ENCODE measurements at places on chromosomes 3 and 15. TPM values are rescaled to one million over a fixed set of nuclear protein-coding genes. Genes with fewer than 3 reads are reported as not detected.

DNA sequence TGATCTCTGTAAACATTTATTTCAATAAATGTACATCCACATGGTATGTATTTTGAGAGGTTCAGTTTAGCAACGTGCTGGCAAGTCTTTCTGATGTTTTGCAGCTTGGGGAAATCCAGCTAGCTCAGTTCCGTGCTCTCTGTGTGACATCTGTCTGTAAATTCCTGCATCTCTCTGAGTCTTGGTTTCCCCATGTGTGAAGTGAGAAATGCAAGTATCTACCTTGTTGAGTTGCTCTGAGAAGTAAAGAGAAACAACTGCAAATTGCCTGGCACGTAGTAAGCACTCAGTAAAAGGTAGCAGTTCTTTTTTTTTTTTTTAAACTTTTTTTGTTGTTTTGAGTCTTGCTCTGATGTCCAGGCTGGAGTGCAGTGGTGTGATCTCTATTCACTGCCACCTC lies 30.2 kb upstream of the MORF4L1 start:
- DNase-seq = no peak

- no peak for DNase-seq
Observed at GRCh38 chr15:82995938-82996337, 9.9 kb downstream of the RAMAC start.

TMCO5A gene
- total RNA-seq = not detected

KLF15 gene
- 0.41 TPM for total RNA-seq

CTXN2 gene
- not detected for total RNA-seq

DNA sequence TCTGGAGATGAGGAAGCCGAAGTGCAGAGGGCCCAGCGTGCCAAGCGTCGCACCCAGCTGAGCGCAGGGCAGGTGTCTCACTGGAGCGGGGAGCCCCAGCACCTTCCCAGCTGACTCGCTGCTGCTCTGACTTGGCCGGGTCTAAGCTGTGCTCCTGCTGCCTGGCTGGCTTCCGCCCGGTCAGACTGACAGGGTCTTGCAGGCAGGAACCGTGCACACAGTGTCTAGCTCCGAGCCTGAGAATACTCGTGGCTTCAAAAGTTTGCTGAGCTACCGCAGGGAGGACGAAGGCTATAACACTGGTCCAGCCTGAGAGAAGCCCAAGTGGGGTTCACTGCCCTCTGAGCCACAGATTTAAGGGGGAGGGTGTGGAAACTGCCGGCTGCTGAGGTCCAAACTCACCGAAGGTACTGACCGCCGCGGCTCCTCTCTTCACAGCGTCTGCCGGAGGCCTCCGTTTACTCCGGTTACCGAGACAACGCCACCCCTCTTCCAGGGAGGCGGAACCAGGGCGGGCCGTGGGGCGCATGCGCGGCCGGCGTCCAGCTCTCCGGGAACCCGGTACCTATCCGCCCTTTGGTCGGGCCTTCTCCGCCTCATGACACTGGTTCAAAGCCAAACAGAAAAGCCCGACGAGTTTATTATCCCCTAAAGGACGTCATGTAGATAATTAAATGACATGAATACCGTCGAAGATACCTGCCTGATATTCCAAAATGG lies at the start of gene CFAP44:
Gene CFAP44, minus strand, starts transcription at position 443 of the 720 bp plus-strand sequence. CDS start 7,829 bp downstream, outside the sequence.
- DNase-seq = peak; percentile 73

DNA sequence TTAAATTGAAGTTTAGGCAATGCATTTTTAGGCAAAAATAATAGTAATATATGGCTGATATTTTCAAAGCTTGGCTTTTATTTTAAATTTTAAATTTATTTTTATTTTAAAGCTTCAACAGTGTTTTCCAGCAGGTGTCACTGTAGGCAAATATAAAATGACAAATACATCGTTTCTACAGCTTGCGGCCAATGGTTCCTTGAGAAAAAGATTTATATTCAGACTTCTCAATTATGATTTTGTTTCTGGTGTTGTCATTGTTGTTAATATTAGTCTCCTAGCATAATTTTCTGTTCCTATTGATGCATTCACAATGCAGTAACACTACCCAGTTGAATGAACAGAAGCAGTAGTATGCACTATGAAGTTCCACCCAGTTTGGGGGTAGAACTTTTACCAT lies 220.7 kb upstream of the DNAJC19 start:
- DNase-seq = no peak

TAGLN3 gene
- 0.48 TPM for total RNA-seq

GRCh38 chr3:125608419-125608818 lies 13.1 kb upstream of the OSBPL11 start:
- no peak for DNase-seq

DNA sequence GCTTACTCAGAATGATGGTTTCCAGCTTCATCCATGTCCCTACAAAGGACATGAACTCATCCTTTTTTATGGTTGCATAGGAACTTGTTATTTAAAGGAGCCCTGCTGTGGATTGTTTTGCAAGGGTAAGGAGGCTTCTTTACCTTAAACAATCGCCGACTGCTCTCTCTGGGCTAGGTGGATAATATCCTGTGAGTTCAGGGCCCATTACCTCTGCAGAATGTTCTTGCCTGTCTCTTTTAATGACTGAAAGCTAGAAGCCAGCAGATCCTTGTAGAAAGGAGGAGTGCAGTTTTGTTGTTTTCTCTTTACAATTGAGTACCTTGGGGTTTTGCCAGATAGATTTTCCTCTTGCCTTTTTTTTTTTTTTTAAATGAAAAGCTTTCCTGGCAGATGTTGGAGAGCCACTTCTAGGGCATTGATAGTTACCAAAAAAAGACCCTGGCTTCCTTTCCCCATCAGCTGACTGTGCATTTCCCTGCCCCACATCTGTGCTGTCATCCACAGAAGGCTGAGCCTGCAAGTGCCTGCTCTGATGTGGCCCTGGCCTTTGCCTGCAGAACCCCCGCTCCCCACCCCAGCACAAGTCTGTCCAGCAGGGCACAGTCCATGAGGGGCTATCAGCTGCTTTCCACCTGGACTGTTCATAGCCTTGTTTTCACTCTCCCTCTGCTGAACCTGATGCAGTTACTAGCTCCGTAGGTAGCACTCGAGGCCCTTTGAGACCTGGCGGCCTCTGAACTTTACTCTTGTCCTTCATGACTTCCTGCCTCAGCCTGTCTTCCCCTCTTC lies 113.1 kb downstream of the CHCHD6 start:
- no peak for DNase-seq

GRCh38 chr3:88398581-88398980 lies 248.8 kb downstream of the C3orf38 start:
- no peak for DNase-seq

MFGE8 gene
- total RNA-seq = 33.1 TPM

NTRK3 gene
- total RNA-seq = not detected

HYKK gene
- 2.1 TPM for total RNA-seq

- no peak for DNase-seq
Observed at GRCh38 chr3:54906763-54907162, 21.1 kb downstream of the LRTM1 start.

DNA sequence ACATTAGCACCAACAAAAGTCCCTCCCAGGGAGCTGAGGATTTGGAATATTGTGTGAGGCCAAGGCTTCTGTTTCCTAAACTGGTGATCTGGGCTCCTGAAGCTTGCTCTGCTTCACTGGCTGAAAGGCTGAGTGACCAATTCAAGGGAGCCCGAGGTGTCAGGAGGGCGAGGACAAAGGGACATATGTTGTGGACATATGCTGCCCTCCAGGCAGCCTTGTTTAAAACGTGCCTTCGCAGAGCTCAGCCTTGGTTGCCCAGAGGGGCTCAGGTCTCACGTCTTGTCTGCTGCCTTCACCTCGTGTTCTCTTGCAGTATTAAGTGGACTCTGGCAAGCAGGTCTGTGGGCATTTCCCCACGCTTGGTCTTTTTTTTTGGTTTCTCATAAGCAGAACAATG lies 7.0 kb downstream of the SLCO3A1 start:
- DNase-seq = no peak

CFAP44 gene
- 3.7 TPM for total RNA-seq

GRCh38 chr15:86273309-86273708 lies 193.6 kb downstream of the AGBL1 start:
- no peak for DNase-seq

DNA sequence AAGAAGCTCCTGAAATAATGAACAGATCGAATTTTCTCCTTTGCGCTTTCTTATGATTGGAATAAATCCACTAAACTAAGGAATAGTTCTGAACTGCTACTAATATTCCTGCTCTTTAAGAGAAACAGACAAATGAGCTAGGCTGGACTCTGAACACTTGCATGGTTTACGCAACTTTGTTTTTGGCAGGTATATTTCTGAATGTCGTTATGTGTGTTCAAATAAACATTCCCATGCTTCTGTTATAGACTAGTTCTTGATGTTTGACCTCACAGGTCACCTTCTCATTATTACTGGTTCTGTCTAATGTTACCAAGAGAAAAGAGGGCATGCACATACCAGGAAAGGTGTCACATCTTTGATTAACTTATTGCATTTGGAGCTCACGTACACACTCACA lies 418.2 kb downstream of the EPHB1 start:
- DNase-seq = no peak

DNA sequence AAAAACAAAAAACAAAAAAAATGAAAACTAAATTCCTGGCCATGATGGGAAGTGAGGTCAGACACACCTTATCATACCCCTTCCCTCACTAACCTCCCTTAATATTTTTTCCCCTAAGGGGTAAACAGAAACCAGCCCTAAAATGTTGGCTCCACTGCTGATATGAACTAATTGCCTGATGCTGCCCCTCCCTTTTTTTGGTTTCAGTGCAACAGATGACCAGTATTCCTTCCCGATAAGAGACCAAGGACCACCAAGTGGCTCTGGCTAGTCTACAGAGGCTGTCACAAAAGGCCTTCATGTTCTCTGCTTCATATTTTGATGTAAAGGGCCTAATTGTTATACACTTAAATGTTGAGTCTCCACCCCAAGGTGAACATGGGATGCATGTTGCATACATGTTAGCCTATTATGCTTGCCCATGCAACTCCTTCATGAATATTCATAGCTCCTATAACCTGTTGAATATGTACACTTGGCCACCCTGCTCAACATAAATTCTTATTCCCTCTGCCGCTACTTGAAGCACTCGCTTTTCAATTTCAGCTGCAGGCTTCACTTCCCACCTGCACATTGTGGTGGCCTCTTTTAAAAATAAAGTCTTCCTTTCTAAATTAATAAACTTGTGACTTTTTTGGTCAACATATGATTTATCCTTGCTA lies 12.3 kb upstream of the STAC start:
- DNase-seq = no peak

- DNase-seq = no peak
Observed at GRCh38 chr3:151419806-151420205, 35.3 kb upstream of the P2RY12 start.

DNA sequence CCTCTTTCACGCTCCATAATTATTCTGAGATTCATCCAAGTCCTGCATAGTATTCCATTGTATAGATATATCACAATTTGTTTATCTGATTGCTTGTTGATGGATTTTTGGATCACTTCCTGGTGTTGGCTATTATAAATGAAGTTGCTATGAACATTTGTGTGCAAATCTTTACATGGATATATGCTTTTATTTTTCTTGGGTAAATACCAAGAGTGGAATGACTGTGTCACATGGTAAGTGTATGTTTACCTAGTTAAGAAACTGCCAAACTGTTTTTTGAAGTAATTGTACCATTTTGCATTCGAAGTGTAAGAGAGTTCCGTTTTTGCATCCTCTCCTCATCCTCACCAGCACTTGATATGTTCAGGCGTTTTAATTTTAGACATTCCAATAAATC lies 34.6 kb upstream of the ROPN1 start:
- DNase-seq = no peak

DNA sequence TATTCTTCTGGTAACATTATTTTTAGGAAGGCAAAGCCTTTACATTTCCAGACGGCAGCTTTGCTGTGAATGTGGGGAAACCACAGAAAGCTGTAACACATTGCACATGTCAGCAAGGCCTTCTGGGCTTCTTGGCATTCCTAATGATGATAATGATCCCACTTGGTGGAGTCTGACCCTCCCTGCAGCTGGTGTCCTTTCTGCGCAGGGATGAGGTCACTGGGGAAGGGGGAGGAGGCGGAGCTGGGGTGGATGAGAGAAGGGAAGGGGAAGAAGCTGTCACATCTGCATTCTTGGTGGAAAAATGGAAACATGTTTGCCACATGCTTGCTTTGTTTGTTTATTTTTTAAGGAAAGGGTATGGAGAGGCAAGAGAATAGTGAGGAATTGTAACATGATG lies 68.6 kb downstream of the FILIP1L start:
- DNase-seq = no peak

DNA sequence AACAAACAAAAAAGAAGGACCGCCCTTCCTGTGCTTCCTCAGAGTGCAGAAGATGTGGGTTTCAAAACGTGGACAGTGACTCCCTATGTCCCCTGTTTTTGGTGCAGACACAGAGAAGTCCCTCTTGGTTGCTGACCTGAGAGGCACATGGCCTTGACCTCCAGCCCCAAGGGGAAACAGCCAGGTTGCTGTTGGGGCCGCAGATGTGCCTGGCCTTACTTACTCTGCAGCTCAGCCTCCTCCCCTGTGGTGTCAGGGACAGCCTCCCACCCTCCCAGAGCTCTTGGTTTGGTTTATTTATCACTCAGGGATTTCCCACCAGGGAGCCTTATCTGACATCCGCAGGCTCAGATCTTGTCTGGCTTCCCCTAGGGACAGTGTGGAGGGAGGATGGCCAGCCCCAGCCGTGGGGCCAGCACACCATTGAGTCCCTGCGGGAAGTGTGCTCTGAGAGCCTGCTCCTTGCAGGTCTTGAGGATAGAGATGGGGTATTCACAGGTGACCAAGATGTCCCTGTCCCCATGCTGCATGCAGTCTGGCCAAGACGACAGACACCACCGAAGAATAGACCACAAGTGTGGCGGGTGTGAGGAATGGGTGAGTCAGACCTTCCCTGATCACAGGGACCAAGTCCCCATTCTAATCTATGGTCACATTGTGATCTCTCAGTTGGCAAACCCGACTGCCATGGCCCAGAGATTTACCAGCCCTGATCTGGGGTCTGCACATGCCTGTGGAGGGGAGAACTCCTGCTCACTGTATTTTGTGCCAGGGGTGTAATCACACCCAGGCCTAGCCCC lies 134.3 kb upstream of the ABHD17C start:
- DNase-seq = no peak

DNA sequence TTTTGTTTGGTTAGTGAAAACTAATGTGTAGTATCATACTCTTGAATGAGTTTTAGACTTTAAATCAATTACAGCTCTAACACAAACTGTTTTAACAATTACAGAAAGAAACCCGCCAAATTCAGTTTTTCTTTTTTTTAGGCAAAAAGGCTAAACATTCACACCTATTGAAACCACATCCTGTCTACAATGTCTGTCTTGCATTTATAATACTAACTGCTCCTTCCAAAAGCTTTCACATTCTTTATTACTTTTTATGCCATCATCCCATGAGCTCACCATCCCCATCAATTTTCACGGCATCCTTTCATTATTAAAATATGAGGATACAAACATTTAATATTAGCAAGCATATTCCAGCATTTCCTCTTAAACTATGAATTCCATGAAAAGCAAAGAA lies 593.3 kb downstream of the FOXP1 start:
- no peak for DNase-seq
